GM23248 (cell line): ENCODE measurements at places on chromosomes 3 and 15.

DNA sequence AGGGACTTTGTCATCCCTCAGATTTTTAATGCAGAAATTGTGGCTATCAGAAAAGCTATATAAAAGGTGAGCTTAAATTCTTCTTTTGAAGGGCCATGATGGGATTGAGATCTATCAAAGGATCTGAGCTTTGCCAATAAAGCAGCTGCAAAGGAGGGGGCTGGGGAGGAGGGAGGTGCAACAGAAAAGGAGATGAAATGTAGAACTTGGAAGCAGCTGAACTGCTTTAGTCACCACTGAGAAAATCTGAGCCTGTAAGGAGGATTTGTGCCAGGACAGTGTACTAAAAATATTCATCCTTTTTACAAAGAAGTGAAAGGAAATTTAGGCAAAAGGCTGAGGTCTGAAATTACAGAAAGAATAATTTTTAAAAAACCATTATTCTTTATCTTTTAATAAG, 10.4 kb downstream of the TSPAN3 start:
- peak; percentile 79 for DNase-seq

GRCh38 chr3:108608750-108609149, 19.2 kb downstream of the DZIP3 start:
- no peak for DNase-seq

- DNase-seq: no peak
Observed at GRCh38 chr3:183560607-183561006, 5.1 kb upstream of the KLHL6 start.

DNA sequence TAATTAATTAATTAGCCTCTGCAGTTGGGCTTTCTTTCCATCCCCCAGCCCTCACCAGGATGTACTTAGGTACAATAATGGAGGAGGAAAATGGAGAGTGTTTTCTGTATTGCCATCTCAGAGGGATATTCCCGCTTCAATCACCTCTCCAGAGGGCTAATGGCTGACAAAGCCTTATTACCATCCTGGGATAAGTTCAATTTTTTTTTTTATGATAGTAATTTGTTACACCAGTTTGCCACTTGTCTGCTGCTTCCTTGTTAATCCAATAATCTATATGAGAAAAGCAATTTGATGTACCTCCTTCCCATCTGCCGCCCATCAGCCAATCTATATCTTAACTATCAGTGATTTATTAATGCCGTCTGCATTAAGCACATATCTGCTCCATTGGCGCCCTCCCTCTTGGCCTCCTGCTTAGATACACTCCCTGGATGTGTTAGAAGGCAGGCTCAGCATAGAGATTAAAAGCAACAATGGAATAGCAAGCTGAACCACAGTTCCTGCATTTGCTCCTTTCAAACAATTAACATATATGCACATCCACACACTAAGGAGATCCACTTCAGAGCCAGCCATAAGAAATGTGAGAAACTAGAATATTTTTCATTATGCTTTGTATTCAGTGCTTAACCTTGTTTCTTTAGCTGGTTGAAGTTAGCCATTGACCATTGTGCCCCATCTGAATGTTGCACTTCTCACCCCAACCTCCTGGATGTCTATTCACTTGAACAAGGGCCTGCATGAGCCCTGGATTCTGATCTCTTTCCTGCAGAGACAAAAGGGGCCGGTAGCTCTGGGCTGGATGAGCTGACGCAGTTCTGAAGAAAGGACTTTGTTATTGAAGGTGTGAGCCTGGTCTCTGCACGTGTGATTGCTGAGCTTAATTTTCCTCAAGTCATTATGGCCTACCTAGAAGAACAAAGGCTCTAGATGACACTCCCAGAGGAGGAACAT, 237.3 kb upstream of the GAP43 start:
- no peak for DNase-seq

GRCh38 chr15:75823860-75824613, 19.2 kb upstream of the UBE2Q2 start:
- DNase-seq: no peak

DNA sequence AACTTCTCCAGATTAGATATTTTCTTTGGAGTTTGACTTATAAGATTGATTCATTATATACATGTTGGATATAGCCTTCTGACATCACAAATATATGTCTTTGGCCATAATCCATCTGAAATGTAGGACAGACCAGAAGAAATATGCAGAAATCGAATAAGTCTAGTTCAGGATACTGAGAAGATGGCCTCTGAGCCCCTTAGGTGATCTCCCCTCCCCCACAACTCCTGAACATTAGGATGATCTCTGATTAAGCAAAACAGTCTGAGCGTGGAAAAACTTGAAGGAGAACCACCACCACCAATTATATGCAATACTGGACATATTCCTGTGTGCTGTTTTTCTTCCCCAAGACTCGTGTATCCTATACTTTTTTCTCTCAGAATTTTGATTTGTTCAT, 3.2 kb downstream of the SETD5 start:
- DNase-seq: peak; percentile 35

- DNase-seq: no peak
Observed at GRCh38 chr15:85974348-85974705, 105.3 kb upstream of the AGBL1 start.

DNA sequence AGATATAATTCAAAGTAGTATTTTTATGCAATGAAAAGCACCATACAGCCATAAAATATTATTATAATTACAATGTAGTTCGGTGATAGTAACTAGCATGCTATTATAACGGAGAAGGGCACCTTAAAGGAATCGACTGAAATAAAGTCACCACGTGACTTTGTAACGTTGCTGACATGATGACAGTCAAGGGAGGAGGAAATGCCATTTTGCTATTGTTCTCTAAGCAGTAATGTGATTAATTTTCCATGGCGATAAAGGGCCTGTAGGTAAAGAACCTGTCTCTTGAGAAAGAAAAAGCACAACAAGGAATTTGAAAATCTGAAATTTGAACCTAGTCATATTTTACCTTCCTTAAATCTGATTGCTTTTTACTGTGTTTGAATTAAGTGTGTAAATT, 526.2 kb downstream of the ROBO2 start:
- DNase-seq: no peak

DNA sequence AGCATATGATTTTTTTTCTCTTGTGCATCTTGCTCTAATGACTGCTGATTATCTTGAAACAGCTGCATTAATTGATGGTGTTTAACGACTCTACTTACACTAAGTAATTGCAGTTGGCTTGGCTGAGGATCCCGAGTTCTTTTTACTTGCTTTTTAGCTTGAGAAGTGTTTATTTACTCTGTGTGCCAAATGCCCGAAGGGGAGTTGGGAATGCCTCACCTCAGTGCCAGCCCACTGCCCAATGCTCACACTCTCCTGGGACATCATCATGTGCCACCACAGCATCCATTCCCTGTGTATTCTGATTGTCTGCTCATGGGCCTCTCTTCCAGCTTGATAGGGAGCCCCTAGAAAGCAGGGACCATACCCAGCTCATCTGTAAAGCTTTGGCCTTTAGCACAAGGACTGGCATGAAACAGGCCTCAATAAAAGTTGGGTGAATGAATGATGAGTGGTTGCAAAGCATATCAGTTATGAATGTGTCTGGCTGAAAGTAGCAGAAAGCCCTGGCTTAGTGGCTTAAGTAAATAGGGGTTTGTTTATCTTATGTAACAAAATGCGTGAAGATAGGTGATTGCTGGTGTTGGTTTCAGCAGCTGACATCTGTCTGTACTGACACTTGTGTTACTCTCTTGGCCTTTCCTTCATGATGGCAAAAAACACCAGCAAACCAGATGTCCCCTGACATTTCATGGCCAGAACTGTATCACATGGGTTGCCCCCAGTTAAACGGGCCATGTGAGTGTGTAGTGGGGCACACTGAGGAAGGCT, 8.1 kb downstream of the PXYLP1 start:
- DNase-seq: no peak

DNA sequence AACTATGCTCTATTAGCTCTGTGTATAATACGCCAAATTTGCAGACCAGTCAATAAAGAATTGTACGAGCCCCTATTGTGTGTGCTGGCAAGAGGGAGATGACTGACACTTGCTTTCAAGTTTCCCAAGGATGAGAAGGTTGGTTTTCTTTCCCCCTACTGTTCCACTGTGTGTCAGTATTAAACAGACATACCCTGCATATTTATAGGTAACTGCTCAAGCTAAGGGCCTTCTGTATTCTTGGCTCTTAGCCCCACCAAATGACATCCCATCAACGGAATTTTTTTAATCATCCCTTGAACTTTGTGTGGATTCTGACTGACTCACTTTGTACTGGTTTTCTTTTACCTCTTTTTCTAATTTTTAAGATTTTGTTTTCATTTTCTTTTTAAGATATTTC, 60.6 kb upstream of the GYG1 start:
- DNase-seq: peak; percentile 73

- DNase-seq: no peak
Observed at GRCh38 chr3:67678665-67679064, 24.3 kb upstream of the SUCLG2 start.

DNA sequence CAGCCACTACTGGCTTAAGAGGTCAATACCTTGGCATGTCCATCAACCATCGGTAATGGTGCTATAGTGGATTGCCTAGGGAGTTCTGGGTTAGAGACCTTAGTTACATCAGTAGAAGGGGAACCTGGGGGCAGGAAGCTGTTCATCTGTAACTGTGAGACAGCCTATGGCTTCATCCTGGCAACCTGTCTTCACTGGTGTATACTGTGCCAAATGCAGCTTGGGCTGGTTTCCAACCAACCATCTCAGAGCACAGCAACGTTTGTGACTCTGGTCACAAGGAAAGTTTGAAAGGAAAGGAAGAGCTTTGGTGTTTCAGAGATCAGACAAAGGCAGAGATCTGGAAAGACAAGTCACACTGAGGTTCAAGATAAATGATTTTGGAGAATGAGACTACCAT, 93.8 kb downstream of the TJP1 start:
- DNase-seq: no peak

GRCh38 chr15:28110481-28110881, 11.4 kb upstream of the OCA2 start:
- no peak for DNase-seq

GRCh38 chr3:27431116-27431515, 53.1 kb downstream of the SLC4A7 start:
- DNase-seq: peak; percentile 98
